ENCODE measurements at places on chromosomes 3 and 15.

DNA sequence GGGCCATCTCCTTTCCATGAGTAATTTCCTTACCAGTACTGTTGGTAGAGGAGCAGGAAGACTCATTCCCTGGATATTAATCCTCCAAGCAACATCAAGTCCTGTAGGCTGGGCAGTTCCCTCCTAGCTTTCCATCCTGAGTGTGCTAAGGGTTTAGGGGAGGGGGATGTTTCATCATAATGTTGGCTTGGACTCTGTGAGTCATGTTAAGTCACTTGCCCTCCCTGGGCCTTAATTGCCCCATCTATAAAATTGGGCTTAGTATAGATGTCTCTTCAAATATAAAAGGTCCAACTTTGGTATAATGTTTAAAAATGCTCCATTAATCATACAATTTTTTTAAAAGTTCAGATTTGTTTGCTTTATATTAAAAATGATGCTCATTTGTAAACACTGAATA is 52.7 kb downstream of the TLE3 start:
- DNase-seq, result no peak

GRCh38 chr15:93052090-93052879 is 36.7 kb downstream of the RGMA start:
- no peak for DNase-seq

DNA sequence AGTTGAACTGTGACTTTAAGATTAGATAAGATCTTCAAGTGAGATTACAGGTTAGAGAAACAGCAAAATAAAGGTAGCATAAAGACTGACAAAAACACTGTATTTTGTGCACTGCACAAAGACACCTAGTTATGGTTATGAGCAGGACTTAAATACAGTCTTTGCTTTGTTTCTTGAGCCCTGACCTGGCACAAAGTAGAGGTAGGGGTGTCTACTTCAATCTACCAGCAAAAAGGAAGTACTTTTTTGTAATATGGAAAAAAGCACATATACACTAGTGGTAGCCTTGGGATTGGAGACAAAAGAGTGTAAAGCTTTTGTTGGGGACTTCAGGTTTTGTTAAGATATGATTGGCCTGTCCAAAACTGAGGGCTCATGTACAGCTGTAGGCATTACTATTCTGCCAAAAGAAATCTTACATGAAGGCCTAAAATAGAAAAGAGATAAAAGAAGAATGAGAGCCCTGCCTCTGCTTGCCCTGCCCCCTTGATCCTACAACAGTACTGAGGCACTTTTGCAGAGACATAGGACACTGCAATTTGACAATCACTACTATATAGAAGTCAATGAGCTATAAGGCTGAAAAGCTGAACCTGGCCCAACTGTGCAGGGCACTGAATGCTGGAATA is 194.3 kb downstream of the CBLB start:
- no peak for DNase-seq

DNA sequence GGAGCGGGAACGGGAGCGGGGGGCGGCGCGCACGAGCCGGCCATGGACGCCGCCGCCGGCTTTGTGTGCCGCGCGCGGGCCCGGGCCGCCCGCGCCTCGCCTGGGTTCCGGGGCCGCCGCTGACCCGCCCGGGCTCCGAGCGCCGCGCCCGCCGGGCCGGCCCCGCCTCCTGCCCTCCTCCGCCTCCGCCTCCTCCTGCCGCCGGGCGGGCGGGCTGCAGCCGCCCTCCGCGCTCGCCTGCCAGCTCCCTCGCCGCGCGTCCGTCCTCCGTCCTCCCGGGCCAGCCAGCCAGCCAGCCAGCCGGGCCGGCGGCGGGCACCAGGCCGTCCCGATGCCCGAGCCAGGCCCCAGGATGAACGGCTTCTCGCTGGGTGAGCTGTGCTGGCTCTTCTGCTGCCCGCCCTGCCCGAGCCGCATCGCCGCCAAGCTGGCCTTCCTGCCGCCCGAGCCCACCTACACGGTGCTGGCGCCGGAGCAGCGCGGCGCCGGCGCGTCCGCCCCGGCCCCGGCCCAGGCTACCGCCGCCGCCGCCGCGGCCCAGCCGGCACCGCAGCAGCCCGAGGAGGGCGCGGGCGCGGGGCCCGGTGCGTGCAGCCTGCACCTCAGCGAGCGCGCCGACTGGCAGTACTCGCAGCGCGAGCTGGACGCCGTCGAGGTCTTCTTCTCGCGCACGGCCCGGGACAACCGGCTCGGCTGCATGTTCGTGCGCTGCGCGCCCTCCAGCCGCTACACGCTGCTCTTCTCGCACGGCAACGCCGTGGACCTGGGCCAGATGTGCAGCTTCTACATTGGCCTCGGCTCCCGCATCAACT is at the start of gene ABHD17C:
ABHD17C (plus strand) TSS at position 212 of the 812 bp plus-strand sequence; CDS start at position 332, 120 bp downstream.
- DNase-seq, result peak; percentile 70

GRCh38 chr3:62632510-62633294 is 242.5 kb downstream of the CADPS start:
- peak; percentile 15 for DNase-seq

DNA sequence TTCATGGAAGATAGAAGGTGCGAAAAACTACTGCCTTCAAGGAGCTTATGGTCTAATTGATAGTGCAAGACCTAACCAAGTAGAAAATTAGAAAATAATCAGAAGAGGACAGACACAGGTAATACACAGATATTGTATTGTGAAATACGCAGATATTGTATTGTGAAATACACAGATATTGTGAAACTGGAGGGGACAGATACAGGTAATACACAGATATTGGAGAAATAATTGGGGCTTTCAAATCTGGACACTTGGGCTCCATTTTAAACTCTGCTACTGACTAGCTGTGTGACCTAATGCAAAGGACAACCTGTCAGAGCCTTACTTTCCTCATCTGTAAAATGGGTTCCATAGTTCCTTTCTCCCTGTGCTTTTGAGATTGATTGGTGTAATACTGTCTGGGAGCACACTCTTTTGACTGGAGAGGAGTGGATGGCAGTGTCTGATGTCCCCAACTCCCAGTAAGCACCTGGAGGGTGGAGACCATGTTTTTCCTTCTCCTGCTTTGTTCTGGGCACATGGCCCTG is 272.8 kb downstream of the TLE3 start:
- no peak for DNase-seq

- DNase-seq, result no peak
These were observed 34.9 kb downstream of the MORF4L1 start for GRCh38 chr15:78907577-78907976.

DNA sequence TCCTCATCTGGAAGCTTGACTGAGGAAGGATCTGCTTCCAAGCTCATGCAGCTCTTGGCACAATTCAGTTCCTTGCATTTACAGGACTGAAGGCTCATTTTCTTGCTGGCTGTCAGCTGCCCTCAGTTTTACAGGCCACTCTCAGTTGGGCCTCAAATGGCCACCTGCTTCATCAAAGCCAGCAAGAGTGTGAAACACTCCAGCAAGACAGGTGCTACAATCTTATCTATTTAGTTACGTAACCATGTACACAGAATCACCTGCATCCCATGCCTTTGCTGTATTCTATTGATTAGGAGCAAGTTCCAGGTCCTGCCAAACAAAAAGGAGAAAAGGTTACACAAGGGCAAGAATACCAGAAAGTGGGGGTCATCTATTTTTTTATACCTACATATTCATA is 40.8 kb downstream of the RHCG start:
- DNase-seq, result no peak

All from 8988T (cell line).